ENCODE measurements at places on chromosomes 6 and 20.

DNA sequence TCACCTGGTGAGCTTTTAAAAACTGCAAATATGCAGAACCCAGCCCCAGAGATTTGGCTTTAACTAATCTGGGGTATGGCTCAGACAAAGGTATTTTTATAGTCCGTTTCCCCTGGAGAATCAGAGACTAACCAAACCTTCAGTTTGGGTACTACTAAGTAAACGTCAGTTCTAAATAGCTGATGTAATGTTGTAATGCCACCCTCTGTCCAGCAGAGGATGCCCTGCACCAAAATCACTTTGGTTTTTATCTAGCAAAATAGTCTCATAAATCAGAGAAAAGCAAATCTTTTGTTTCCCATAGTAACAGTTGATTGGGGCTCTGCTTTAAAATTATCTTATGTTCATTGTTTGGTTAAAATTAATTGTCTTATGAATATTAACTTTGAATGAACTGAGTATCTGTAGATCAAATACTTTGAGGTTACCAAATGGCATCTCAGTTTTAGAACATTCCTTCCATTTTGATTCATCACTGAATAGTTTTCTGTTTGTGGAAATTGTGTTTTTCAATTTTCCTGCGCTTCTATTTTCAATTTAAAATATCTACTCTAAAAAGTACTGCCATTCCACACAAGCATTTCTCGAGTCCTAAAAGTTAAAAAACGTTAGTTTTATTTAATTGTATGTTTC, 278.3 kb upstream of the PLCB4 start:
- DNase-seq: peak; percentile 58

DNA sequence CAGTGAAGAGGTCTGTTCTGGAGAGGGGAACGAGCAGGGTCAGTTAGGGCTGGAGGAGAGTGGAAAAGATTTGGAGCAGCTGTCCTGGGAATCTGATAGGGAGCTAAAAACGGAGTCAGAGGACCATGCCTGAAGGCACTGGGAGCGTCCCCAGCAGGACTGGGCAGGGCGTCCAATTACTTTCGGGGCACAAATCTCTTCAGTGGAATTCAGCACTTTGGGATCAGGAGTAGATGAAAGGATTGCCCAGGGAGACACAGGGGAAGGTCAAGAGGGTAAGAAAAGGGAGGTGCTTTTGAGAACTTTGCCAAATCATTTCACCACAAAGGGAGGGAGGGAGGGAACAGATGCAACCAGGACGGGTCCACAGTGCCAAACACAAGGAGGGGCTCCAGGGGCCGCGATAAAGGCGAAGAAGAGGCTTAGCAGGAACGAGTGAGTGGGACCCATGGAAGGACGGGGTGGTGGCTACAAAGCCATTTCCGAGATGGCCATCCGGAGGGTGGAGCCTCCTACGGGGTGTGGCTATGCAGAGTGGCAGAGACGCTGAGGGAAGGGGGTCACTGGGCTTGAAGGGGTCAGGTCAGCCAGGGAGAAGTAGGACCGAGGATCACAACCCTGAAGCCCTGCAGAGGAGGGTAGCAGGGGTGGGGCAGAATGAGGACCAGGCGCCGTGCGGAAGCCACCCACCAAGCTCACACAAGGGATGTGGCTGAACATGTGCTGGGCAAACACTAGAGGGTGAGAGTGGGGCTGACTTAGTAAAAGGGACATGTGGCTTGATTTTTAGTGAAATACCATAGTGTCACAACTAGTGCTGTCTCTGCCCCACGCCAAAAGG, 180.0 kb upstream of the RREB1 start:
- no peak for DNase-seq

GRCh38 chr6:86010915-86011786, 368.5 kb upstream of the SYNCRIP start:
- DNase-seq: no peak

- DNase-seq: no peak
Measured at GRCh38 chr6:159617444-159617843, 75.6 kb downstream of the SOD2 start.

DNA sequence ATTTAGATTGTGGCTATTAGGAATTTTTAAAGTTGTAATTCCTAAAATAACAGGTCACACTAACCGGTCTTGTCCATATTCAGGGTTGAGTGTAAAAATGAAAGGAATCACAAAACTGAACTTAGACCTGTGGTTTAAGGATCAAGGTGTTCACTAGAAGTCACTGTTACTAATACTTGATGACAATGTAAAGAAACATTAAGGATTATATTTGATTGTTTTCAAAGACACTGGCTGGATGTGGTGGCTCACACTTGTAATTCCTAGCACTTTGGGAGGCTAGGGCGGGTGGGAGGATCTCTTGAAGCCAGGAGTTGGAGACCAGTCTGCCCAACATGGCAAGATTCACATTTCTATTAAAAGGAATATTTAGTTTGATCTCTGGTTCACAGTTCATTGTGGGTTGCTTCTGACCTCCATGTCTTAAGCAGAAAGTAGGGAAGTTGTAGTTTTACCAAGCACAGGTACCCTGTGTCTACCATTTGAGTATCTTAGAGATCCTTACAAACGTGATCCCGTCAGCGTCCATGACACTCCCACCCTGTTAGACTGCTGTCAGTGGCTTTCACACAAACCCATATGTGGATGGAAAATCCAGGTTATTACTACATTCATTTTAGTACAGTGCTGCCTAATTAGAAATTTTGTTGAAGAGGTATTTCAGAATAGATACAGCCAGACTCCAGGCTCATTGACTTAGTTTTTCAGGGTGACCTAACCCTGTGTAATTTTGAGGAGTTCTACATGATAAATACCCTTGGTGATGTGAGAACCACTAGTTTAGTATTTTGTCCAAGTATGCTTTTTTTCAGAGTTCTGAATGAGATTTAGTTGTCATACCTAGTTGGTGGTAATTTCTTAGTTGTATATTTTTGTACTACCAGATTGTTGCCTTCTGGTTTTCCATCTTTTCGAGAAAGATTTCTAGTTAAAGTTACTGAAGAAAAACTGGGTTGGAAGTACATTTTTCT, 10.2 kb downstream of the SRSF3 start:
- DNase-seq: no peak

- DNase-seq: no peak
Measured at GRCh38 chr6:9527679-9528286, 887.1 kb downstream of the TFAP2A start.

DNA sequence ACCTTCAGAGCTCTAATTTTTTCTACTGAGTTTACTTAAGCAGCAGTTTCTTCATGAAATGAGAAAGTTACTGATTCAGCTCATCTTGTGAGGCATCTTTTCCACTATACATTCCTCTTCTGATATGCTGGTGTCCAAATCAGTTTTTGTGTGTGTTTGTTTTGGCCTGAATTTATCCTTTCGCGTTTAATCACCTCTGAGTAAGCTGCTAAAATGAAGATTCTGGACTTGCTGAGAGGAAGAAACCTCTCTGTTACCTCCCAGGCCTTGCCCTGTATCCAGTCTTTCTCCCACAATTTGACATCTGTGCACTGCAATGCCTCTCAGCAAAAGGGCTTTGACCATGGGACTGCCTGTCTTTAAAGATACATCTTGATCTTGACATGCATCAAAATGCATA, 536.2 kb upstream of the NRSN1 start:
- DNase-seq: no peak

DNA sequence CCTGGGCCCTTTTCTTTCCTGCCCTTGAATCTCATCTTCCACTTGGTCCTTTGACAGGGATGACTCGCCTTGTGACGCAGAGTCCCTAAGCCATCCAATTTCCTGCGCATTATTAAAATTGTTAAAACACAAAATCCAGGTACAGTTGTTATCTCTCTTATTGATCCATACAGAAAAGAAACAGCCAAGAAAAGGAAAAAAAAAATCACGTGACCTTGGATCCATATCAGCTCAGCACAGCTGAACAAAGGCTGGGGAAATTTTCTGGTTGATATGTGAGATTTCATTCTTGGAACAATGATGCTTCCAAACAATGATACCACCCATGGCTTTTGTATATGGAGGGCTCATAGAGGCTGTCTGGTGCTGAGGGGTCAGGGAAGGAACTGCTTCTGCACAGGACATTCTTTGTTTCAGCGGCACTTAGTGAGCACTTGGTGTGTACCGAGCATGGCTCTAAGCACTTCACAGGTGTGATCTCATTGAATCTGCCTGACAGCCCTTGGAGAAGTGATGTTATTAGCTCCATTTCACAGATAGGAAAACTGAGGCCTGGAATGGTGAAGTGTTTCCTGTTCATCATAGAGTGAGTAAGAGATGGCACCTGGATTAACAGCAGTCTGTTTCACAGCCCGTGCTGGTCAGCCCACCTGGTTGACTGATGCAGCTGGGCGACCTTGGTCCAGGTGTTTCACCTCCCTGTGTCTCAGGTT, 155.0 kb upstream of the SULF2 start:
- no peak for DNase-seq

DNA sequence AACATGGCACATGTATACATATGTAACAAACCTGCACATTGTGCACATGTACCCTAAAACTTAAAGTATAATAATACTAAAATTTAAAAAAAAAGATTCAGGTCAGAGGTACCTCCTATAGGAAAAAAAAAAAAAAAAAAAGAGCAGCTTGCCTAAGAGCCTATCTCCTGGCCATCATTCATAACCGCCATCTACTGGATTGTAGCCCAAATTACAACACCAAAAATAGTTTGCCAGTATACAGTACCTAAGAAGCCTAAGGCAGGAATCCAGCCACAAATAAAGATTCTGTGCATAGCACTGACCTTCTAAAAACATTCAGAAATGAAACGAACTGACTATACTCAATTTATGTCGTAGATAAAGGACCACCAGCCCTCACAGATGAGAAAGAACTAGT, 438.4 kb upstream of the ADGRB3 start:
- no peak for DNase-seq

DNA sequence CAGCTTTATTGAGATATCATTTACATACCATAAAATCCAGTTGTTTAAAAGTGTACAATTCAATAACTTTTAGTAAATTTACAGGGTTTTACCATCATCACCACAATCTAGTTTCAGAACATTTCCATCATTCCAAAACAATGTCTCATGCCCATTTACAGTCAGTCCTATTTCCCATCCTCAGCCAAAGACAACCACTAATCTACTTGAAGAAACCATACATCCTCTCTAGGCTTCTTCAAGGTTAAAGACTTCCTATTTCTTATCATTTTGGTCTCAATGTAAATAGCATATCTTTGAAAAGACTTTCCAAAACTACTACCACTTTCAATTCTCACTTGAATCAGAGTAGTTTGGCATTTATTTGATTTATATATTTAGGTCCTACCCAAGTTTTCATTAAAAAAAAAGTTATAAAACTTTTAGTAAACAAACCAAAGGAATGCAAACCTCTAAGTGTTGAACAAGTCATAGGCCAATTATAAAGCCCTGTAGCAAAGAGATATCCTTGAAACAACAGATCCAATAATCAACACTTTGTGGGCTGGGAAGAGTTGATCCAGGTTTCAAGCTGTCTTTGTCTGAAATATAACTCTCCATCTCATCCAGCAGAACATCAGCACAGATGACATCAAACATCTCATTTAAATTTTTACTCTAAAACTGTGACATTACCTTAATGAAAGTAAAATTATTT, 211.3 kb upstream of the RUNX2 start:
- DNase-seq: no peak

GRCh38 chr20:63394069-63394919, 33.1 kb upstream of the CHRNA4 start:
- DNase-seq: no peak

DNA sequence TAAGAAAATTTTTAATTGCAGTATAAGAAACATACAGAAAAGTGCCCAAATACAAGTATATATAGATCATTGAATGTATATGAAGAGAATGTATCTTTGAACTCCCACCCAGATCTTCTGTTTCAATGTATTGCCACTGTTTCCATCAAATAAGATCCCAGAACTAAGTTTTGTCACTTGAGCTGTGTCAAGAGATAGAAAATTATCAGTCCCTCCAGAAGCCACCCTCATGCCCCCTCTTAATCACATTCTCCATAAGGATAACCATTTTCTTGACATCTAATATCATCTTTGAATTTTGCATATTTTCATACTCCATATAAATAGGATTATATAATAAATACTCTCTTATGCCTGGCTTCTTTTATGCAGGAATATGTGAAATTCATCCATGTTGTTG, 20.3 kb downstream of the GPX5 start:
- DNase-seq: no peak

DNA sequence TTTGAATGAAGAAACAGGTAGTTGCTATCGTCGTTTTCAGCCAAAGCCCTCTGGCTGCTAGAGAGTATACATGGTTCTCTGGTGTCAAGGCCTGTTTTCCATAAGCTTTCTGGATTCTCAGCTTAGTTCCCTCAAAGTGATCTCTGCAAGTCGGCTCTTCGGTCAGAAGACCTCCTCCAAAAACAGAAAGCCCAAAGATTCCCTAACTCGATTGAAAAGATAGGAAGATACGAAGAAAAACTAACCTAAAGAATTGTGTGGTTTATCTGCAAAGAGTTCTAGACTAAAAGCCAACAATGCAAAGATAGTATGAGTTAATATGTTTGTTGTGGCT, 545 bp upstream of the ASCC3 start:
- no peak for DNase-seq

GRCh38 chr20:49594143-49594930, 26.4 kb upstream of the PTGIS start:
- DNase-seq: peak; percentile 93

DNA sequence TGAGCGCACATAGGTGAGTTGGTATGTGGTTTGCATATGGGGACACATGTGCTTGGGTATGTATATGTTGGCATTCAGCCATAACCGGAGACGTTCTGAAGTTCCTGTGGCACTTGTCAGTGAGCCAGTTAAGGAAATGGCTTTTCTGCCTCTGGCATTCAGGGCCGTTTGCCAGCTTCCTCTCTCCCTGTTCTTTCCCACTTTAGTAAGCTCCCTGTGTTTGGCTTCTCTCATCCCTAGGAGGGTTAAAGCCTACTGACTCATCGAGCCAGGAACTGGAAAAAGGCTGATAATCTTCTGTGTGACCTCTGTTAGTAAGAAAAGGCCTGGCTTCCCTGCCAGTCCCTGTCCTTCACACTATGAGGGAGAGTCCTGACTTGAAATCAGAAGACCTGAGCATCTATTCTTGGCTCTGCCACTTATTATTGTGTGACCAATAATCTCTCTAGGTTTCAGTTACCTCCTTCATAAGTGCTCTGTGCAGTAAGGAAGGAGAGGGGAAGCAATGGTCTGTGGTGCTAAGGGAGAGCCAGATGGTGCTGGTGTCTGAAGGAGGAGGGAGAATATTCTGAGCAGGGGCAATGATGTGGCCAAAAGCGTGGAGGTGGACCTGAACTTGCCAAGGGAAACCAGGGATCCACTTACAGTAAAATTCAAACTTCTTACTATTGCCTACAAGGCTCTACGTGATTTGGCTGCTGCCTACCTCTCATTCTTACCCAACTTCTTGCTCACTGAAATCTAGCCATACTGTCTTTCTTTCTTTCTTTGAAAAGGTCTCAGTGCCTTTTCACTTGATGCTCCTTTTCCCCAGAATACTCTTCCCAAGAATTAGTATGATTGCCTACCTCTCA, 31.4 kb downstream of the ACSS2 start:
- DNase-seq: no peak

Data from activated CD4-positive, alpha-beta T cell treated with anti-CD3 and anti-CD28 coated beads, Interleukin-2, amount 10 ng/mL, durations not matched to agents 24 days and 14 days (primary cell).